ENCODE measurements at places on chromosomes 11 and 22. TPM values are rescaled to one million over a fixed set of nuclear protein-coding genes. Genes with fewer than 3 reads are reported as not detected.

DNA sequence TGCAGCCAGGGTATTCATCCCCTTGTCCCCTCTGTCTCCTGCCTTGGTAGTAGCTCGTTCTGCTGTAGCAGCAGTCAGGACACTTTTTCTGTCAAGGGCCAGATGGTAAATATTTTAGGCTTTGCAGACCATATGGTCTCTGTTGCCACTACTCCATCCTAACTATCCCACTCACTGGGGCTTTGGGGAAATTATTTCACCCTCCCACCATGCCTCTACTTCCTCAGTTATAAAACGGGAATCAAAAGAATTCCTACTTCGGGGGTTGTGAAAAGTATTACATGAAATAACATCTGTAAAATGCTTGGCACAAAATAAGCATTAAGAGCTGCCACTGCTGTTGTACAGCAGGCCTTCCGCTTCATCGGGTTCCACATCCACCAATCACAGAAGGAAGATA is 89.9 kb upstream of the LDLRAD3 start:
- H3K27ac ChIP-seq, result no peak overlapping the region
- no peak overlapping the region for H3K4me3 ChIP-seq
- no peaks in the 10 kb centered on the region for H3K4me1 ChIP-seq
- H3K27me3 ChIP-seq, result no peaks in the 10 kb centered on the region
- no peaks in the 10 kb centered on the region for H3K36me3 ChIP-seq

DNA sequence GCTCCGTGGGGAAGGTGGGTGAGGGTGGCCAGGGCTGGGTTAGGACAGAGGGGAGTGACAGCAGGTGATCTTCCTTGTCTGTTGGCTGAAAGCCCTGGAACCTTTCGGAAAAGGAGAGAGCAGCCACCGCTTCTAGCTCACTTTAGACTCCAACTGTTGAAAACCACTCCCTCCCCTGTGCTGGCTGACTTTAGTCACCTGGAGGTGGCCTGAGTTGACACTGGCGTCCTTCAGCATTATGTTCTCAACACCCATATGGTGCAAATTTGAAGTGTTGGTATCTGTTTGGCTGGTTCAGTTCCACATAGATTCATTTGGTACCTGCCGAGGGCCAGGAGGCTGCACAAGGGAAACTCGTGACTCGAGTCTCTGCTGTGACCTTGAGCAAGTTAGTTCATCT is 28.8 kb downstream of the ZC3H7B start:
- H3K4me3 ChIP-seq, result no peak overlapping the region
- no peaks in the 10 kb centered on the region for H3K27me3 ChIP-seq
- no peak for DNase-seq
- H3K4me1 ChIP-seq, result no peaks in the 10 kb centered on the region
- no peak overlapping the region for H3K27ac ChIP-seq
- peaks cover 61% of the 10 kb centered on the region for H3K36me3 ChIP-seq

CYTH4 gene
- 153 TPM for total RNA-seq

DNA sequence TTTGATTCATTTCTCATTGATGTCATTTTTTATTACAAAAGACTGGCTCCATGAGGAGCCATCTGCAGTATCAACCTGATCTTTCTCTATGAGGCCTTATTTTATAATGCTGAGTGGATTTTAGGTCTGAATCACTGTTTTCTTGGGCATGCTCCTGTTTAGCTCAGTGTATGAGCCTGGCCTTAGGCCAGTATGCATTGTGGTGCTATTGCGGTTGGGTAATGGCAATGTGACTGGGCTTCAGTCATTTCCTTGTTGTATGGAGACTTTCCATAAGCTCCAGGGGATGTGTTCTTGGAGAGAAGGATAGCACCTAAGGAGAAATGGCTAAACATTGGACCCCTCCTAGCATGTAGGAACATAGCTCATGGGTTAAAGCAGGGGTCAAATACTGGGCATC is 293.2 kb downstream of the NELL1 start:
- no peaks in the 10 kb centered on the region for H3K36me3 ChIP-seq
- H3K27me3 ChIP-seq, result no peaks in the 10 kb centered on the region
- no peak overlapping the region for H3K4me3 ChIP-seq
- H3K4me1 ChIP-seq, result no peaks in the 10 kb centered on the region
- DNase-seq, result no peak

SLC39A13 gene
- 30.4 TPM for total RNA-seq

GRCh38 chr11:61728940-61729219 is 23.6 kb upstream of the MYRF start:
- no peaks in the 10 kb centered on the region for H3K36me3 ChIP-seq
- no peaks in the 10 kb centered on the region for H3K4me1 ChIP-seq
- no peak overlapping the region for H3K27ac ChIP-seq
- DNase-seq, result no peak
